ENCODE measurements at places on chromosomes 13 and 19.

GRCh38 chr19:2048959-2049740, 1.9 kb downstream of the MKNK2 start:
- DNase-seq = no peak

DNA sequence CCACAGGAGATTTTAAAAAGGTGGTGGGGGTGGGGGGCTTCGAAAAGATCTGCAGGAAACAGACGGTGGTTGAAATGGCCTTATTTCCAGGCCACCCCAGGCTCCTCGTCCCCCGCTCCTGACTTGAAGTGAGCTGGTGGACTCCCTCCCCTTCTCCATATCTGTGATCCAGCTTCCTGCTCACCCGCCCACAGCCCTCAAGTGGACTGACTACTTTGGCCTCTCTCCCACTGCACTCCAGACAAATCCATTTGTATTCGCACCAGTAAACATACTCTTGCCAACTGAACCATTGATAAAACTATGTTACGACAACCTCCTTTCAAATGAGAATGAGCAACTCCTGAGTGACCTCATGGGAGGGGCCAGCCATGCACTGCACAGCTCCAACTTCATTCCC, 259.5 kb downstream of the COL4A1 start:
- DNase-seq = no peak

DNA sequence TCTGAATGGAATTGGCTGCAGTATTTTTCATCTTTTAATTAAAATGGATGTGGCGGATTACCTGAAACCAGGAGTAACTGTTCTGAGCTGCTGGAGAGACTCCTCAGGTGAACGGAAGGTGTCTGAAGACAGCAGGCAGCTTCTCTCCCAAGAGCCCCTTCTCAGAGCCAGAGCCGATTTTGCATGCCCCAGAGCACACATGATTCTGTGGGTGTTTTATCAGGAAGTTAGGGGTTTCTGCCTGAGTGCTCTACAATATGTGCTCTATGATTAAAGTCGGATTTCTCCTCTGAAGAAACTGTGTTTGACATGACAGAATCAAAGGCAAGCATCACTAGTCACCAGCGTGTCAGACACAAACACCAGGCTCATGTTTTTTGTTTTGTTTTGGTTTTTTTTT, 60.7 kb upstream of the MCF2L start:
- DNase-seq = no peak

DNA sequence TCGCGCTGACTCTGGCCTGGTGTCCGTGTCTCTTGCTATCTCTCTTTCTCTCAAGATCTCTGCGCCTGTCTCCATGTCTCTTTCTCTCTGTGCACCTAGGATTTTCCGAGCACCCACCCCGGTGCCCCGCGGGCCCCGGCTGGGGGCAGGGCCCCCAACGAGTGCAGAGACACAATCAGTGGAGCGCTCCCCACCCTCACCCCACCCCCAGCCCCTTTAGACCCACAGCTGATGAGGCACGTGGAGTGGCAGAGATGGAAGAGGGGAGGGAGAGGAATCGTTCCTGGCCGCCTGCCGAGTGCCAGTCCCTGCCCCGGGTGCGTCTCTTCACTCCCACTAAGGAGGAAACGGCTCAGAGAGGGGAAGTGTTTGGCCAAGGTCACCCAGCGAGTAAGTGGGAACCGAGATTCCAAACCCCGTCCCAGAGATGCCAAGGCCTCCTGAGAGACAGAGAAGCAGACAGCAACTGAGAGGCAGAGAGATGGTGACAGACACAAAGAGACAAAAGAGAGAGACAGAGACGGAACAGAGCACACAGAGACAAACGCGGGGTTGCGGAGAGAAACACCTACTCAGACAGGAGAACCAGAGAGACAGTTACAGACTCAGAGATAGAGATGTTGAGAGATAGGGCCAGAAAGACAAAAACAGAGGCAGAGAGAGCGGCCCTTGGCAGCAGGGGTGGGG, 626 bp upstream of the BCL3 start:
- DNase-seq = no peak

DNA sequence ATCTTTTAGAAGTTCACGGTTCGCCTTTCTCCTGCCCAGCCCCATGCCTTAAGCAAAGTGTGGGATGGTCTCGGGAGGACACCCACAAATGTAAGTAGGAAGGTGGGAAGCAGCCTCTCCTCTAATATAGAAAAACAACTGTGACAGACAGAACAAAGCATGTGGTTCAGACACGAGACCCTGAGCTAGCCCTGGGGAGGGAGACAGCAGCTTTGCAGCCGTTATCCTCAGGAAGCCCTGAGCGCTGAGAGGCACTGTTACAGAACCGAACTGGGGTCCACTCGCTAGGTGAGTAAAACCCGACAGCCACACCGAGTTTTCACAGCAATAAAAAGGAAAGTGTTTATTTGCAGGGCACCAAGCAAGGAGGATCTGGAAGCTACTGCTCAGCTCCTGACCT, 210.6 kb downstream of the UQCRFS1 start:
- DNase-seq = no peak

- DNase-seq = no peak
These were observed 121.0 kb downstream of the URI1 start for GRCh38 chr19:30062907-30063649.

GRCh38 chr19:49881672-49882394, 4.3 kb downstream of the TBC1D17 start:
- DNase-seq = no peak

GRCh38 chr13:91889641-91890040, 491.2 kb downstream of the GPC5 start:
- no peak for DNase-seq

- no peak for DNase-seq
These were observed 36.5 kb downstream of the TFDP1 start for GRCh38 chr13:113621046-113621445.

DNA sequence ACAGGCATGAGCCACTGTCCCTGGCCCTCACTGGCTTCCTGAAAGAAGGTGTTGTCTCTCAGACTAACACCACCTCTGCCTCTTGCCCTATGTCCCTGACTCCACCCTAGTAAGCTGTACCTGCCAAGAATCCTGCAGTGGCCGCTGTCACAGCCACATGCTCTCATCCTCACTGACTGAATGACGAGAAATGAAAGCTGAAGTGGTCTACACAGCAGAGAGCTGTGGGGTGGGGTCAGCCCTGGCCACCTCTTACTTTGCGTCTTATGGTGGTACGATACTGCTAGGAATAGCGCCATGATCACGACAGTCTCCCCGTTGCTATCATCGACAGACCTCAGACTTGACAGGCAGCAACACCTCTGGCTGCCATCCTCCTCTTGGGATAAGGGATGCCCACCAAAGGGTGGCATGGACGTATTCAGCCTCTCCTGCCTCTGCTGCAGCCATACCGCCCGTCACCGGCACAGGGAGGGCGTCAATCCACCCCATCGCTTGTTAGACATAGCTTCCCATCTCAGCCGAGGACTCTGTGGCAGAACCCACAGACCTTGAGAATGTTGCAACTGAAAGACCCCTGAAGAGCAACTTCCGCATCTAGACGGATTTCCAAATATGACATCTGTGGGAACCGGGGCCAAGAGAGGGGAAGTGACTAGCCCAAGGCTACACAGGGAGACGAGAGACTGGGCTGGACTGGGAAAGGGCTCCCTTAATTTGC, 809 bp downstream of the MYO1F start:
- DNase-seq = no peak

- no peak for DNase-seq
These were observed 132.2 kb downstream of the OXGR1 start for GRCh38 chr13:96862093-96862492.

GRCh38 chr19:18450931-18451836, 13.3 kb upstream of the ISYNA1 start:
- DNase-seq = peak; percentile 79

DNA sequence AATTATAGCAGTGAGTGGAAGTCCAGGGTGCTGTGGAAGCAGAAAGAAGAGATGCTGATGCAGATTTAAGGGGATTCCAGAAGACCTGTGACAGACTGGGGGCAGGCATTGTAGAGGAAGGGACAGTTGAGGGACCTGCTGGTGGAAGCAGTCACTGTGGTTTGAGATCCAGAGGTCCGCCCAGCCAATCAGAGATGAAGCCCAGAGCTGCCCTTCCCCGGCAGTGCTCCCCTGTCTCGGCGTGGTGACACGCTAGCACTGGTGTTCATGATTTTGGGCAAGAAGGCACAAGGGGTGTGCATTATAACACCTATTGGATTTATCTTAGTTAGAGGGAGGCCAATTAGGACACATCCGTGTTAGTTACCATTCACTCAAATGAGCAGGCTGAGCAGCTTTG, 16.1 kb downstream of the TNFRSF19 start:
- DNase-seq = no peak

GRCh38 chr13:73215823-73216222, 157.0 kb downstream of the KLF5 start:
- DNase-seq = no peak

DNA sequence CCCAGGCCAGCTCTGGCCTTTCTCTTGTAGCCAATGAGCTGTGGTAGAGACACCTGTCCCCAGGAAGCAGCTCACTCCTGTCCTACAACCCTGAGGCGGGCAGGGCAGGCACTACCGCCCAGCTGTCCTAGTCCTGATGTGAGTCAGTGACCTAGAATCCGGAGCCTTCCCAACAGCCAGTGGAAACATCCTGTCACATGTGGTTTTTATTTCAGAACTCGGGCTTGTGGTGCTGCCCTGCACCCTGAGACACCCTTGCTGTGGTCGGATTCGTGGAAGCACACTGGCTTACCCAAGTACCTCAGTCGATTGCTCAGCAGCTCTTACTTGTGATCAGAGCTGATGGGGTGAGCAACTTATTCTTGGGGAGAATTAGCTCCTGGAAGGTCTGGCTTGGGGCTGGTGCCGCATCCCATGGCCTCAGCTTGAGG, 83.6 kb upstream of the ARHGEF7 start:
- DNase-seq = no peak

GRCh38 chr13:94382517-94382916, 97.0 kb downstream of the DCT start:
- no peak for DNase-seq

DNA sequence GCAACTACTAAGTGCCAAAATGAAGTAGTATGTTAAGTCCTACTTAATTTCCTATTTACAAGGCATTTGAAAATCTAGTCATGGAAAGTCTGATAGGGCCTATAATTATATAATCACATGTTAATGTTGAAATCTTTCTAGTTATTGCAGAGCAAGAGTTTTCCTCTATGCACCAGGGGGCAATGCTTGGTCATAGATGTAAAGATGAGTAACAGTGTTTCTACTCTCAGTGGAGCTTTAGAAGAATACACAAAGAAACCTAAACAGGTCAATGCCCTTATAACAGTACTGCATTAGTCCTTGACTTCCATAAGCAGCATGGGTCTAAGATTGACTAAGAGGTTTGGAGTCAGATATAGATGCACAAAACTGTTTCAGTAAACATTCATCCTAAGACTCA, 218.7 kb downstream of the KCTD12 start:
- DNase-seq = no peak

GRCh38 chr13:36650611-36651010, 23.2 kb upstream of the SERTM1 start:
- no peak for DNase-seq

GRCh38 chr13:23381866-23382265, 51.6 kb downstream of the SACS start:
- no peak for DNase-seq

GRCh38 chr13:40476175-40476958, 190.1 kb downstream of the FOXO1 start:
- DNase-seq = no peak

DNA sequence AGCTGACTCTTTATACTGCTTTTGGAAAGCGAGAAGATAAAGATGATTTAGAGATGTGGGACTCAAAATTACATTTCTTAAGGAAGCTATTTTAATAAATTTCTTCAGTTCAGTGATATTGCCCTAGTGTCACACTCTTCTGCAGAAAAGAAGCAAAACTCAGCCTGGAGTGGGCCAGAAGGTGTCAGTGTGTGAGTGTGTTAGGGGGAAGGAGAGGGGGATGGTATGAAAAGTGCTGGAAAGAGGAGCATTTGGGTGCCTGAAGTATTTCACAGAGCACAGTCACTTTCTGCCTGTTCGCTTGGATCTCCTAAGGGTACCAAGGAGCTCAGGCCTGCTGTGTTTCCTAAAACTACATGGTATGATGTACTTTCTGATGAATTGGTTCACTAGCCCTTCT, 84.5 kb upstream of the FRY start:
- DNase-seq = no peak

GRCh38 chr19:28140201-28140600, 1072.8 kb downstream of the UQCRFS1 start:
- DNase-seq = no peak

DNA sequence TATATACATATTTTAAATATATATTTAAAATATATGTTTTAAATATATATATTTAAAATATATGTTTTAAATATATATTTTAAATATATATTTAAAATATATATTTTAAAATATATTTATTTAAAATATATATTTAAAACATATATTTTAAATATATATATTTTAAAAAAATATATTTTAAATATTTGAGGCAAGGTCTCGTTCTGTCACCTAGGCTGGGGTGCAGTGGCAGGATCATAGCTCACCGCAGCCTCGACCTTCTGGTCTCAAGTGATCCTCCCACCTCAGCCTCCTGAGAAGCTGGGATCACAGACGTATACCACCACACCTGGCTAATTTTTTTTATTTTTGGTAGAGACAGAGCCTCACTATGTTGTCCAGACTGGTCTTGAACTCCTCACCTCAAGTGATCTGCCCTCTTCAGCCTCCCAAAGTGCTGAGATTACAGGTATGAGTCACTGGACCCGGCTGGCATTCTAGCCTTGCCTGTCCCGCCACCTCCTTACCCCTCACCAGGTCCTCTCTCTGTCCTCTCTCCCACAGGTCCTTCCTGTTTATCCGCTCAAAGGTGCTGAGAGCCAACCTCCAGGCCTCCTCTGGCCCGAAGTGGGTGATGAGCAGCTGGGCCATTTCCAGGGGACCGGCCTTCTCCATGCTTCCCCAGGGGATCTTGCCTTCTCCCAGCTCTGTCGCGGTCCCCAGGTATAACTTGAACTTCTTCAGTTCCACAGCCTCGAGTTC, 564 bp downstream of the NLRP12 start:
- no peak for DNase-seq

GRCh38 chr13:49608651-49609331, 19.5 kb upstream of the ARL11 start:
- no peak for DNase-seq

- no peak for DNase-seq
These were observed 2.0 kb upstream of the ZNF784 start for GRCh38 chr19:55626350-55626749.

DNA sequence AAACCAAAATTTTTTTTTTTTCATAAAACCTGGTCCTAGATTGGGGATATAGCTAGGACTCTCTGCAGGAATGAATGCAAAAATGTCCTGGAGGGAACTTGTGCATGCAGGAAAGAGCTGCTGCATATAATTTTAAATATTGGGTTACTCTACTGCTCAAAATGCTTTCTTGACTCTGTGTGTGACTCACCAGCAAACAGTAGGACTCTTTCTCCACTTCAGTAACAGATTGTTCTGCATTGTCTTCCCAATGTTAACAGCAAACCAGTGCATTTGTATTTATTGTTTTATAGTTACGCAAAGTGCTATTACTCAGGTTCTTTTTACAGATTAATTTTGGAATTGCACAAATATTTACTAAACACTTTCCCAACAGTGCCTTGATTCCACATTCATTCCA, 163.7 kb upstream of the KL start:
- no peak for DNase-seq

GRCh38 chr19:3980353-3981251, 4.7 kb downstream of the EEF2 start:
- no peak for DNase-seq

Measured in CD8-positive, alpha-beta memory T cell (primary cell).